ENCODE measurements at places on chromosomes 12 and 14.
A peak's percentile ranks its signal among the peaks of the same experiment; 100 is the strongest.

DNA sequence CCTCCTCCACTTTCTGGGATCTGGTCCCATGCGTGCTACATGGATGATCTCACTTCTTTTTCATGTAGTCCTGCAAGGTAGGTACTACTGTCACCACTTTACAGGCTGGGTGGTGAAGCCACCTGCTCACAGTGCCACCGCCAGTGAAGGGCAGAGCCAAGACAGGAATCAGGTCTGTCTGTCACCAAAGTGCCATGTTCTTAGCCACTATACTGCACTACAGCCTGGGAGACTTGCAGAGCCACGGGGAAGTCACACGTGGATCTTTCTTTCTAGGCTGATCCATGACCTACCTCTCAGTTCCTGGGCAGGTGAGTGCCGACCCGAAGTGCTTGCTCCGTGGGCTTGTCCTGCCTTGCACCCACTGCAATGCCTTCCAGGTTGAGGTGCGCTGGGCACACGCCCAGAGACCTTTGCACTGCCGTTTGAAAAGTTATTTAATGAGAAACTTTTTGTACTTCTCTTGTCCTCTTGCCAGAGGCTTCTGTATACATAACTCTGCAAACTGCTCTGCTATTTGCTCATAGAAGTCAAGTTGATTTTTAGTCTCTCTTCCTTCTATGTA, 19.7 kb upstream of the CLMN start:
- DNase-seq, result no peak

DNA sequence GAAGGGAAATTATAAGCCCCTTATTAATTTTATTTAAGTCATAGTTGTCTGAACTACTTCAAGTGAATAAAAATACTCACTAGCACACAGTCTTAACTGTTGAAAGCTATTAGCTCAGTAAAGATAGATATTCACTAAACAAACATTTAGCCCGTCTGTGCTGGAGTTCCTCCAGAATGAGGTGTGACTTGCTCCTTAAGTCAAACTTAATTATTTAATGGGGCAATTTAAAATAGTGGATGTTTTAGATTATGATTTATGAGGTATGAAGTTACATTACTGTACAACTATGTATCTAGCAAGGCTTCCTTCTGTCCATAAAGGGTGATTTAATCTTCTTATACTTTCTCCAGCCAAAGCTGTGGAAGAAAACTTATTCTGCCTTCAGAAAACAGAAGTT, 414.0 kb upstream of the FLRT2 start:
- DNase-seq, result no peak

GRCh38 chr14:21343035-21343794, 40.6 kb downstream of the SUPT16H start:
- no peak for DNase-seq

DNA sequence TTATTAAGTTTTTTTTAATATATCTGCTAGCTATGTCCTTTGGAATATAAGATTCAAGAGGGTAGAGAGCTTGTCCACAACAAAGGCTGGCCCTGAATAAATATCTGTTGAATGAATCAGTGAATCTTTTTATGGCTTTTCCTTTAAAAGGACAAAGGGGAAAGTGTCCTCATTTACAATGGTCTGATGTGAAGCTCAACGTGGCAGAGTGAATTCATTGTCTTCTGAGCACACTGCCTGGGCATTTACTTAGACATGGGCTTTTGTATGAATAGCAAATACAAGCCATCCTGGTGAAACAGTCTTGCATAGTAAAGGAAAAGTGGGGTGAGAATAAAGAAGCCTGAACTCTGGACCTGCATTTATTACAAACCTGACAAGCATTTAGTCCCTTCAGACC, 201.2 kb downstream of the NELL2 start:
- no peak for DNase-seq

GRCh38 chr12:26853303-26854030, 20.5 kb upstream of the ITPR2 start:
- DNase-seq, result peak; percentile 48

GRCh38 chr14:61513986-61514830, 181.1 kb upstream of the HIF1A start:
- no peak for DNase-seq

GRCh38 chr14:87079416-87079815, 913.6 kb downstream of the GALC start:
- no peak for DNase-seq

DNA sequence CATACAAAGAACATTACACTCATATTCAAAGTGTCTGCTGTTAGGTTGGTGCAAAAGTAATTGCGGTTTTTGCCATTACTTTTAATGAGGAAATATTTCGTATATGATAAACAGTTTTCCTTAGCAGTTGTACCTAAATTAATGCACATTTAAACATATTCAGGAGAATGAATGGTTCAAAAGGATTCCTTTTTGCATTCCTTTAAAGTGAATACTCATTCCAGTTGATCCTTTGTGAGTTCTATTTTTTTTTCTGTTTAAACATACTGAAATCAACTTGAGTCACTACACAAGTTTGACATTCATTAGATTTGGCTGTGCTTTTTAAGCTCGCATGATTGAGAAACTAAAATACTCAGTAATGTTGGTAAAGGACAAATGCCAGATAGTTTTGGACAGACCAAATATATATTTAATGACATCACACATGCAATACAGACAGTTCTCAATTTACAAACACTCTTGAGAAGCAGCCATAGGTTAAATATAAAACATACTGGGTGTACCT, 13.8 kb upstream of the SLC38A2 start:
- no peak for DNase-seq

- DNase-seq, result no peak
Measured at GRCh38 chr14:92680781-92681650, 67.4 kb downstream of the LGMN start.

- no peak for DNase-seq
Measured at GRCh38 chr12:58117201-58117600, 175.8 kb downstream of the ATP23 start.

DNA sequence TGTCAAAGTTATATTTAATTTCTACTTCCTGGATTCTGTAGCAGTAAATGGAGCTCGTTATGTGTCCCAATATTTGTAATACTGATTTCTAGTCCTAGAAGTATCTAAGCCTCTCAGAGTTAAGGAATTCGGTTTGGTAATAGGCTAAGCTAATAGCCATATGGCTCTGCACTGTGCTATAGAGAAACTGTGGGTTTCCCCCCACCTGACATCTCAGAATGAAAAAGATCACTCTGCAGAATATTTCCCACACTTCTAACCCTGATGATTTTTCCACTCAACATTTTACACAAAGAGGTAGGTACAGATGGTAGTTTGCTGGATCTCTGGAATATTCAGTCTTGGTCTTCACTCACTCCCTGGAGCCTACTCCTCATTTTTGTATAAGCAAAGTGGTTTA, 71.2 kb downstream of the BORCS5 start:
- no peak for DNase-seq

DNA sequence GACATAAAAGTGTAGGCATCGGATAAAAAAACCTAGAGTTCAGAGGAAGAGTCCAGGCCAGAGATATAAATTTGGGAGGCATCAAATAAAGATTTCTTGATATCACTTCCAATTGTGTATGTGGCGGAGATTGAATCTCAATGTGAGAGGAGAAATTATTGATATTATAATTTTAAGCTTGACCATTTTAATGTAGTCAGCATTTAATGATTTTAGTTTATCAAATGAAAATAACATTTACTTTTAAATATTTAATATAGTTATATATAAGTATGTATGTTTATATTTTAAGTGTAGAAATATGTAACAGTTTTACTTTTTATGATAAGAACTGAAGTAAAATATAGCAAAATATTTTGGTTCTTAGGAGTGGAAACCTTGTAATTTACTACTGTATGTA, 48.7 kb downstream of the WASHC4 start:
- no peak for DNase-seq

GRCh38 chr14:96027431-96028355, 11.5 kb upstream of the C14orf132 start:
- no peak for DNase-seq

- no peak for DNase-seq
Measured at GRCh38 chr14:56816574-56817391, 6.5 kb upstream of the OTX2 start.

DNA sequence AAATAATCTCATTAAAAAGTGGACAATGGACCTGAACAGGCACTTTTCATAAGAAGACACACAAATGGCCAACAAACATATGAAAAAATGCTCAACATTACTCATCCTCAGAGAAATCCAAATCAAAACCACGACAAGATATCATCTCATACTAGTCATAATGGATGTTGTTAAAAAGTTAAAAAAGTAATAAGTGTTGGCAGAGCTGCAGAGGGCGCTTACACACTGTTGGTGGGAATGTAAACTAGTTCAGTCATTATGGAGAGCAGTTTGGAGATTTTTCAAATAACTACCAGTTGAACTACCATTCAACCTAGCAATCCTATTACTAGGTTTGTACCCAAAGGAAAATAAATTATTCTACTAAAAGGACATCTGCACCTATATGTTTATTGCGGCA, 47.2 kb downstream of the FOXG1 start:
- no peak for DNase-seq

- no peak for DNase-seq
Measured at GRCh38 chr12:57470286-57470969, 9.2 kb downstream of the ARHGAP9 start.

GRCh38 chr14:56805992-56806727, 4.1 kb downstream of the OTX2 start:
- no peak for DNase-seq

DNA sequence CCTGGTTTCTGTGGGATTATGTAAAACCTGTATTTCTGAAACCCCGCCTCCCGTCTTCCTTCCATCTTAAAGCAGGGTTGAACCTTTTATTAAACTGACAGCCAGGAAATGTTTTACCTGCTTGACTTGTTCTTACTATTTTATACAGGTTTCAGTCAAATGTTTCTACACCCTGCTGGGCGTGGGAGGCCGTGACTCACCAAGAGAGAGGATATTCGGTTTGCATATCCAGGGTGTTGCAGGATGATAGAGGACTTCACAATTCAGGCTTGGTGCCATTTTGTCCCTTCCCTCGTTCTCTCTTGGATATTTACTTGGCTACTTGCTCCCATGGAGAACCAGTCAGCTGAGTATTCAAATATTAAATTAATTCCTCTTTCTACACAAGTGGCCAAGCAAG, 69.7 kb downstream of the ARF6 start:
- DNase-seq, result peak; percentile 82

DNA sequence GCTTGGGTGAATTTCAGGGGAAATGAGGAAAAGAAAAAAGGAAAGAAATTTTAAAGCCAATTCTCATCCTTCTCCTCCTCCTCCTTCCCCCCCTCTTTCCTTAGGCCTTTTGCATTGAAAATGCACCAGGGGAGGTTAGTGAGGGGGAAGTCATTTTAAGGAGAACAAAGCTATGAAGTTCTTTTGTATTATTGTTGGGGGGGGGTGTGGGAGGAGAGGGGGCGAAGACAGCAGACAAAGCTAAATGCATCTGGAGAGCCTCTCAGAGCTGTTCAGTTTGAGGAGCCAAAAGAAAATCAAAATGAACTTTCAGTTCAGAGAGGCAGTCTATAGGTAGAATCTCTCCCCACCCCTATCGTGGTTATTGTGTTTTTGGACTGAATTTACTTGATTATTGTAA, 1.9 kb downstream of the HOXC4 start:
- DNase-seq, result no peak

DNA sequence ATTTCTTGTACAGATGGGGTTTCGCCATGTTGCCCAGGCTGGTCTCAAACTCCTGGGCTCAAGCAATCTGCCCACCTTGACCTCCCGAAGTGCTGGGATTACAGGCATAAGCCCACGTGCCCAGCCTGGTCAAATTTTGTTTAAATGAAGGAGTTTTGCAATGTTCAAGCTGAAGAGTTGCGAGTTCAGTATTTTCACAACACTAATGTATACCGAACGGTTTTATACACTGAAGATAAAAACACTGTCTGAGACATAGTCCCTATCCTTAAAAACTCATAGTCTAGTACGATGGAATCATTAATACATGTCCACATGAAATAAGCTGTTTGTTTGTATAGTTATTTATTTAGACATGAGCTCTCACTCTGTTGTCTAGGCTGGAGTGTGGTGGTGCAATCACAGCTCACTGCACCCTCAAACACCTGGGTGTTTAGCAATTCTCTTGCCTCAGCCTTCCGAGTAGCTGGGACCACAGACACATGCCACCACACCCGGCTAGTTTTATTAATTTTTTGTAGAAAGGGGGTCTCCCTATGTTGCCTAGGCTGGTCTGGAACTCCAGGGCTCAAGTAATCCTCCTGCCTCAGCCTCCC, 15.4 kb downstream of the TRAPPC6B start:
- DNase-seq, result no peak

GRCh38 chr12:64145226-64145625, 76.9 kb downstream of the KICS2 start:
- no peak for DNase-seq

DNA sequence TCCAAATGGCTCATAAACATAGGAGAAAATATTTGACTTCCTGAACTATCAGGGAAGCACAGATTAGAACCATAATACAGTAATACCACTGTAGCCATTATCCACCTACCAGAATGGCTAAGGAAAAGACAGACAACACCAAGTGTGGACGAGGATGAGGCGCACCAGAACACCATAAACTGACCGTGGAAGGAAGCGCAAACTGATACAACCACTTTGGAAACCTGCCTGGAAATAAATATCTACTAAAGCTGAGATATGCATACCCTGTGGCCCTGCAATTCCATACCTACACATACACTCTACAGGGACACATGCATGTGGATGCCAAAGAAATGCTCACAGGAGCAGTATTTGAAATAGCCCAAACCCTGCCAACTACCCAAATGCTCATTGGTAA, 60.3 kb downstream of the RBM19 start:
- no peak for DNase-seq

GRCh38 chr14:23483236-23483854, 13.8 kb downstream of the NGDN start:
- DNase-seq, result no peak

GRCh38 chr14:72513965-72514659, 379.8 kb downstream of the DPF3 start:
- DNase-seq, result no peak

DNA sequence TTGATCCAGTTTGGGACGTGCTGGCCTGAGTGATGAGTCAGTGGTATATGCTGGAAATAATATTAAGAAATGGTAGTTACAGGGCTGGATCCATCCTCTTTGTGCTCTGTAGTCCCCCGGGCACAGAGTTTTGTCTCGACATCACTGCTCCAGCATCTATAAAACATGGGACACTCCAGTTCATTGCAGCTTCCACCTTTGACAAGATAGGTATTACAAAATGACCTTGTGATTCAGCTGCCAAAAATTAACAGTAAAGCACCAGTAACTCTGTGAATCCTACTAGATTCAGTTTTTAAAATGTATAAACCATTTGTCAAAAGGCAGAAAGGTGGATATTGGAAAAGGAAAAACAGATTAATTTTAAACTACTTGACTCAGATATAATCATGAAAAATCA, 14.6 kb upstream of the GNG2 start:
- DNase-seq, result no peak

DNA sequence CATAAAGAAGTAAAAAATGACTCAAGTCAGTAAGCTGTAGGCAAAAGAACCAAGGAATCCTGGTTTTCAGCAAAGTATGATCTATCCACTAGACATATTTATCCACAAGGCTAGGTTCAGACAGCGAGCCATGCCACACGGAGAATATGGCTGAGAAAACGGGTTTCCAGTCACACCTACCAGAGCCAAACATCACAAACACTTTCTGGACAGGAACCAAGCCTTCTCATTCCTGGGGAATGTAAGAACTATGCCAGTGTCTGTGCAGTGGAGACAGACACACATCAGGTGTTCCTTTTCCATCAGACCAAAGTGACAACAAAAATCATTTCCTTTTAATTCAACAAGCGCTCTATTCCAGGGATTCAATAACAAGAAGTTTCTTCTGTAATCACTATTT, 41.1 kb downstream of the AREL1 start:
- no peak for DNase-seq

- no peak for DNase-seq
Measured at GRCh38 chr12:65656891-65657351, 167.4 kb upstream of the HMGA2 start.

GRCh38 chr12:14621826-14622225, 54.1 kb upstream of the PLBD1 start:
- peak; percentile 70 for DNase-seq

Data from GM12864 (cell line).